H9 (cell line): ENCODE measurements at places on chromosomes 2 and 18. TPM values are rescaled to one million over a fixed set of nuclear protein-coding genes. Genes with fewer than 3 reads are reported as not detected.

DNA sequence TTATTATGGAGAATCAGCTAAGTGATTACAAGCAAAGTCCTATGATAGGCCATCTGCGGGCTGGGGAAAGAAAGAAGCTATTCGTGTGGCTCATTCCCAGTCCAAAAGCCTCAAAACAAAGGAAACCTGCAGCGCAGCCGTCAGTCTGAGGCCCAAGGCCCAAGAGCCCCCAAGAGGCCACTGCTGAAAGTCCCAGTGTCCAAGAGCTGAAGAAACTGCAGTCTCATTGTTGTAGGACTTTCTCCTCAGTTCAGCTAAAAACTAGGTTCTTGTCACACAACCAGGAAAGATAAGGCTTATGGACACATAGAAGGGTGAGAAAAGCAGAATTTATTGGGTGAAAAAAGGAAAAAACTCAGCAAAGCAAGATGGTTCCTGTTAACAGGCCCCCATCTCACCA lies 143.2 kb downstream of the RHBDD1 start:
- DNase-seq, result no peak

DNA sequence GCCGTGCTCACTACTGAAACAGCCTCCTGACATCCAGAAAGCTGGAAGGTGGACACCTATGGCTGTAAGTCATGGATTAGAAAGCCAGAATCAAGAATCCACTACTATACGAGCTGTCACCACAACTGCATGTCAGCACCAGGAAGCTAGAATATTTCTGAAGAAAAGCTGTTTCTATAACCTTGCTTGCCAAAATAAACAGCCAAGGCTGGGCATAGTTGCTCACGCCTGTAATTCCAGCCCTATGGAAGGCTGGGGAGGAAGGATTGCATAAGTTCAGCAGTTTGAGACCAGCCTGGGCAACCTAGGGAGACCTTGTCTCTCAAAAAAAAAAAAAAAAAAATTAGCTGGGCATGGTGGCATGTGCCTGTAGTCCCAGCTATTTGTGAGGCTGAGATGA lies 96.3 kb upstream of the GAREM1 start:
- DNase-seq, result no peak

- no peak for DNase-seq
Measured at GRCh38 chr2:123513351-123513750, 511.7 kb upstream of the CNTNAP5 start.

The AGXT gene
- total RNA-seq, result not detected in 2 replicates

The ACAA2 gene
- total RNA-seq, result 115 and 116 TPM in 2 replicates

The REEP1 gene
- 0.66 and 1.3 TPM in 2 replicates for total RNA-seq

DNA sequence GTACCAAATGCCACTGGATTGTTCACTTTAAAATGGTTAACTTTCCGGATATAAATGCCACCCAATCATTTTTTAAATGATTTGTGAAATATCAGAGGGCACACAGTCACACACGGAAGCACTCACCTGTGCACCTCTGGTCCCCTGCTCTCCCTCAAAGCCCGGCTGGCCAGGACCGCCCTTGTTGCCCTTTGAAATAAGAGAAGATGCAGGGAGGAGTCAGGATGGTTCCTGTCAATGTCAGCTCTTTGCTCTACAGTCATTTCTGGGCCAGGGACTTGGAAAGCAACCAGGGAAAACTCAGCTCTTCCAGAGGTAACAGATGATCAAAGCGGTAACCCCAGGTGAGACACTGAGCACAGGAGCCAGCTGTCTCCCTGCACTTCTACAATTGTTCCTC lies 60.7 kb downstream of the COL6A3 start:
- no peak for DNase-seq

The RUFY4 gene
- total RNA-seq, result 0.44 and 0.66 TPM in 2 replicates

The G6PC2 gene
- not detected in 2 replicates for total RNA-seq

The LINC00305 gene
- total RNA-seq, result not detected in 2 replicates

The UGT1A10 gene
- not detected in 2 replicates for total RNA-seq

- no peak for DNase-seq
Measured at GRCh38 chr2:3914241-3914640, 210.9 kb downstream of the DCDC2C start.

DNA sequence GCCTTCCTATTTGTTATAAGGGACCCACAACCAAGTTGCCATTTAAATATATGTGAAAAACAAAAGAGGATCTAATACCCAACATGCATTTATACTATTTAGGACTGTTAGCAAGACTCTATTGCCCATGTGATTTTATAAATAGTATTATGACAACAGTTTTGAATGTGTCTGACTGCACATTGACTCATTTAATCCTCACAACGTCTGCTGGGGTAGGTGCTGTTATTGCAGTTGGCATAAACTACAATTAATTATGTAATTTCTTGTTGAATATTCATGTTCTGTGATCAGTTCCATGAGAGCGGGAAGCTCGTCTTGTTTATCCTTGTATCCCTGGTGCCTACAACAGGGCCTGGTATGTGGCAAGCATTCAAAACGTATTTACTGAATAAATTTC lies 53.7 kb downstream of the SH2D6 start:
- no peak for DNase-seq

- no peak for DNase-seq
Measured at GRCh38 chr18:58929206-58929605, 64.5 kb downstream of the ZNF532 start.

DNA sequence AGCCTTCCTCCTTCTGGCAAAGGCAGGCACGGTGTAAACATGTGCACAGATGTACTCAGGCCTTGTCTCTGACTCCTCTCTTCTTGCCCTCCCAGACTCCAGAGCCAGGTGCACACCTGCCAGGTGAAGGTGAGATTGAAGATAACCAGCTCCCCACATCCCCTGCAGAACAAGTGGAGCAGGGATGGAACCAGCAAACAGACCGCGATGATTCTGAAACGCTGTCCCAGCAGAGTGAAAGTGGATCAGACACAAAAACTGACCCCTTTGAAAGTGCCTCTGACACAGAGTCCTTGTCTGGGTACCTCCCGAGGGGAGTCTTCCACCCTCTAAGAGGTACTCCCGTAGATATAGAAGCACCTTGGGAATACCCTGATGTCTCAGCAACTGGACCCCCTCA lies 77.2 kb downstream of the ARHGEF4 start:
- DNase-seq, result no peak

The DNAH7 gene
- 0.09 TPM in 1 of 2 replicates, not detected in the other for total RNA-seq

DNA sequence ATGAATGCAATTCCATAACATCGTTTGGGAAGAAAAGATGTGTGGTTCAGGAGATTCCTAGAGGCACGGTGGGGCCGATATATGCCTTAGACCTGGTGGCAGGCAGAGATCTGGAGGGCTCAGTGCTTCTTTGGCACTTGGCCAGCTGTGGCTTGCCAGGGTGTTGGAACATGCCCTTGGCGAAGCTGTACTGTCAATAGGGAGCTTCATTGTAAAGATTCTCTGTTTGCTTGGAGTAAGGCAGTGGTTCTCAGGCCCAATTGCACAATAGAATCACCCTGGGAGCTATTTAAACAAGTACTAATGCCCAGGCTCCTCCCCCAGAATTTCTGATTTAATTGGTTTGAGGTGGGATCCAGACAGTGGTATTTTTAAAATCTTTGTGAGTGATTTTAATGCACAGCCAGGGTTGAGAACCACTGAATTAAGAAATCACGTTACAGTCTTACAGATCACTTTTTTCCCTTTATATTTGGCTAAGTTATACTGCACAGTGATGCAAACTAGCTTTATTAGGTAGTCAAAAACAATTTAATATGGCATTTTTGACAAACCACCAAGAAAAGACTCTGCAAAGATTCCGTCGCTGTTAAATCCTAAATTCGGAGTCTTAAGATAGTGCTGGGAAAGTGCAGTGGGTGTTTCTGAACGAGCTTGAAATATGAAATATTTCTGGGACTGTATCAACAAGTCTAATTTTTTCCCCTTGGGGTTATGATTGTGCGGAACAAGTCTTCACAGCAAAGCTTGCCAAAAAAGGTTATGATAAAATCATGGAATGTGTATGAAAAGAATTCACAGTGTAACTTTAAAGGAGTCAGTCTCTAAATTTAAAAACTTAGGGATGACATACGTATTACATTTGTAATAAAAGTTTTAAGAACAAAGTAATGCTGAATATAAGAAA lies 78.0 kb downstream of the CRIM1 start:
- no peak for DNase-seq

DNA sequence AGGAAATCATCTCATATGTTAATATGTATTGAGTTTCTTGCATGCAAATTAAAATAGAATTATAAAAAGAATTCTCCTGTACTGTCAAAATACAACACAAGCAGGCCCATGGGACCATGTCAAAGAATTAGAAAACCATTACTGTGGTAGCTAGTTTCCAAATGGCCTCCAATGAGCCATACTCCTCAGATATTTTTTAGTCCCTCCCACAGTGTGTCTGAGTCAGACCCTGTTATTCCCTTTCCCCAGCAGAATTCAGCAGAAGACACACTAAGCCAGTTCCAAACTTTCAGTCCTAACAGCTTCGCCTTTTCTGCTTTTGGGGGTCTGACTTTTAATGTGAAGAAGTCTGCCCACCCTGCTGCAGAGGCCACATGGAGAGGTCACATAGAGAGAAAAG lies 86.7 kb downstream of the FIGN start:
- no peak for DNase-seq

The RSAD2 gene
- total RNA-seq, result not detected in 2 replicates

DNA sequence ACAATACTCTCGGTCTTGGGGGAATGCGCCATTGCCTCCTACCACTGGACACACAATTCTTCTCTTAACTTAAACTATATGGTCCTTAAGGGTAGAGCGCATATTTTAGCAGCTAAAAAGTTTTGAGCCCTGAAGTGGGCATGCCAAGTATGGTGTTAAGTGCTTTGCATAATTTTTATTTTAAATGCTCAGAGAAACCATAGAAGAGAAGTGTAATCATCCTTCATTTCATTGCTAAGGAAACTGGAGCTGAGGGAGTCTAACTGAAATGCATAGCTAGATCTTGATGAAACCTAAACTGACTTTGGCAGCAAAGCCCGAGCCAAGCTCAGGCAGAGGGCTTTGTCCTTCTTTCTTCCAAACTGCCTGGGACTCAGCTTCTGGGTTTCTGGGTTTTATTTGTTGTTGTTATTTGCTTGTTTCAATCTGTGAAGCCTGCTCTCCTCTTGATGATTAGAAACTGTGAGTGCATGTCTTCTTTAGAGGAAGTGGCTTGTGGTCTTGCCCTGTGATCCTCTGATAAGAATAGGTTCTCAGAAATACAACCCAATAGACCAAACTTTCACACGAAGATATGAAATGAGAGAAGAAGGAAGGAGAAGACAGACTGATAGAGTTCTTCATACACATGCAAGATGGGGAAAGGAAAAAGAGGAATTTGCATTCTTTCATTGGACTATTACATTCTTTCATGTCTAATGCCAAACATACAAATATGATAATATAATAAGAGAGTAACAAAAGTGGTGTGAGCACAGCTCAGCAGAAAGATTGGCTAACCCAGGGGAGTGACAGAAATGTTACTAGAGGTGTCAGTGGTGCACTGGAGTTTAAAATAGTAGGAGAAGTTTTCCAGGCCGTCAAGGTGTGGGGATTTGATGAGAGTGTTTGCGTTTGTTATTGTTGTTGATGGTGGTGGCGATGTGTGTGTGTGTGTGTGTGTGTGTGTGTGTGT lies 7.5 kb upstream of the RNF144A start:
- no peak for DNase-seq

DNA sequence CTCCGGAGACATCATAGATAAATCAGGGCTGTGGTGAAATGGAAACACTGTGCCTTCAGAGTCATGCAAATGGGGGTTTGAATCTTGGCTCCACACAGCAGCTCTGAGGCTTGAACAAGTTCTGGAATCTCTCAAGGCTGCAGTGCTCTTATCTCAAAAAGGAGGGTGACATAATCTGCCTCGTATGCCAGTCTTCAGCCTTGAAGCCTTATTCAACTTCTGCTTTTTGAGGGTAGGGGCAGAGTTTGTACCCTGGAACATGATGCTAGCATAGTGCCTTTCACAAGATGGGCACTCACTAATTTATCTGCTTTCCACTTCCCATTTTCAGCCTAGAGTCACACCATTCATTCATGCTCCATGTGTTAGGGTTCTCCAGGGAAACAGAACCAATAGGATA lies 42.3 kb downstream of the GATA6 start:
- no peak for DNase-seq

The PROKR1 gene
- total RNA-seq, result 1.5 TPM in 2 replicates

DNA sequence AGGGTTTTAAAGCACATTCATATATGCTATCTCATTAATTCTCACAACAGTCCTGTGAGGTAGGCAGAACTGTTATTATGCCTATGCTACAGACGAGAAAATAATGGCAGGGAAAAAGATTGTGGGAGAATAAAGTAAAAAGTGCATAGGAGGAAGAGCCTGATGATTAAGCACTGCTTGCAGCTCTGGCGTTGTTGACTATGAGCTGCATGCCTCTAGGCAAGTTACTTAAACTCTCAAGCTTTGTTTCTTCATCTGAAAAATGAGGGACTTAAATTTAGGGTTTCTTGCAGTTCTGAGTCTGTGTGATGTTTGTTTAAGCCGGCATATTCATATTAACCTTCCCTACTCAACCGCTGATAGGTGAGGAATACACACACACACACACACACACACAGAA lies 51.6 kb upstream of the RAPH1 start:
- no peak for DNase-seq

The TMEM37 gene
- total RNA-seq, result 4.2 and 4.8 TPM in 2 replicates

The CABYR gene
- 12.3 and 13.6 TPM in 2 replicates for total RNA-seq

The HAAO gene
- total RNA-seq, result 5.3 and 6.6 TPM in 2 replicates

DNA sequence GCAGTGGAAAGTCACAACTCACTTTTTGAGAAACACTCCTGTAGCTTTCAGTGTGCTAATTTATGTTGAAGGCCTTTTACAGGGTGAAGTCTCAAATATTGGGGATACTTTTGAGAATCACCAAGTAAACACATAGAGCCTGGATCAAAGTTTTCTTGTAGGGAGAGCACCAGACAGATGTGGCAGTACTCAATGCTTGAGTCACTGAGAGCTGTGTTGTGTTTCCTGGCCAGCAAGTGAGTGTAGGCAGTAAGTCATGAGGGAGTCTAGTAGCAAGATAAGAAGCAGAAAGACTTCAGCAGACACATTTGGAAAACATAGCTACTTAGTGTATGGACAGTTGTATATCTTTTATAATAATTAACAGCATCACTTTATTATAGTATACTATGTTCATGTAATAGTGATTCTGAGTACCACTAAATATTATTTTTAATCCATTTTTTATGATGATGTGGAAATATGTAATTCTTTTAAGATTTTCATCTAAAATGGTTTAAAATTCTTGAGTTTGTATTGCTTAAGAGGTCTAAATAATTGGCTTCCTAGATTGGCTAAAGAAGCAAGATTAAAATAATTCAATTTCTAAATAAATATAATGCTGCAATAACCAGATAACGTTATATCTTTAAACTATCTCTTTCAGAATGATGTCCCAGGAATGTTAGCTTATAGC lies 12.8 kb downstream of the PSMD1 start:
- no peak for DNase-seq
